ENCODE measurements at places on chromosomes 11 and 22.

DNA sequence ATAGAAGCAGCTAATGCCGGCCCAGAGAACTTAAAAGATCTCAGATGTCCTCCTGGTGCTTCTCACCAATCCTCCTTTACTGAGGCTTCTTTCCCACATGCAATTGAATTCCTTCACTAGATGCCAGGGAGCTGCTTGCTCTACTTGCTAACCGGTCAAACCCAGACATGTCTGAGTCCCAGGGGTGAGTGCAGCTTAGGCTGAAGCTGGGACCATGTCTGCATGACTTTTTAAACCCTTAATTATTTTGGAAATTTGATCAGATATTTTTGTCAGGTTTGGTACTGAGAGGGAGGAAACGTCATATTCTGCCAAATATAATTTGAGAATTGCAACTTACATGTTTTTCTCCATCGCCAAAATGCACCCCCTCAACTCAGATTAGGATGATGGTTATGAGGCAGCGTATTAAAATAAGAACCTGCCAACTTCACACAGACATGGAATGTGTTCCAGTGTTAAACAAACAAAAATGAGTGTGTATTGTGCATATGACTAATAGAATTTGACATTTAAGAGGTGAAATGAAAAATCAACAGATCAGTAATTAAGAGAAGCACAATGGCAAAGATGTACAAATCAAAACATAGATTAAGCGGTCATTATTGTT lies 529.5 kb downstream of the ETS1 start:
- no peak for DNase-seq

- no peak for DNase-seq
Observed at GRCh38 chr11:61688365-61689163, 8.4 kb downstream of the DAGLA start.

- DNase-seq, result no peak
Observed at GRCh38 chr22:20062766-20063083, 17.3 kb upstream of the DGCR8 start.

DNA sequence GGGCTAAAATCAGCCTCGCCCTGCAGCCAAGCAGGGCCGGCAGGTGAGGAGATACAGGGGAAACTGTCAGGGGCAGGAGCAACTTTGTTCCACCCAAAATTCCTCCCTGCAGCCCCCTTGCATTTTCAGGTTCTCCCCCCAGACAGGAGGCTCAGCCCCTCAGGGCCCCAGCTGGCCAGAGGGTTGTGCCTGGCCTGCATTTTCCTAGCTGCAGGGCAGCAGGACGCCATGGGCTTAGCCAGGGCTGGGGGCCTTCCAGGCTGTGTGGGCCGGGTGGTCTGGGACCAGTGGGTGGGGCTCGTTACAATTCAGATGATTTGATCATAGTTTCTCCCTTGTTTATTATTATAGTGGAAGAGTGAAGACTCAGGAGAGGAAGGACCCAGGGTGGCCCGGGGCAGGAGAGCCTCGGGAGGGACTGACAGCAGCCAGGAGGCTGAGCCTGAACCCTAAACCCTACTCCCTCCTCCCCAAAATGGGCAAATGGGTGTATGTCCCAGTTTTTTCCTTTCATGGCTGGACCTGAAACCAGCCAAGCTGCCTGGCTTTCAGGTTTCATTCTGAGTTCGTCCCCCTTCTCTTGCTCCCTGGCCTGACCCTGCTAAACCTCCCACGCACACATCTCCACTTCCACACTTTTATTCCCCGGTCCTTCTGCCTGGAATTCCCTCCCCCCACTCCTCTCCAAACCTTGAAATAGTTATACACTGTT lies 40.0 kb downstream of the AHNAK start:
- no peak for DNase-seq

DNA sequence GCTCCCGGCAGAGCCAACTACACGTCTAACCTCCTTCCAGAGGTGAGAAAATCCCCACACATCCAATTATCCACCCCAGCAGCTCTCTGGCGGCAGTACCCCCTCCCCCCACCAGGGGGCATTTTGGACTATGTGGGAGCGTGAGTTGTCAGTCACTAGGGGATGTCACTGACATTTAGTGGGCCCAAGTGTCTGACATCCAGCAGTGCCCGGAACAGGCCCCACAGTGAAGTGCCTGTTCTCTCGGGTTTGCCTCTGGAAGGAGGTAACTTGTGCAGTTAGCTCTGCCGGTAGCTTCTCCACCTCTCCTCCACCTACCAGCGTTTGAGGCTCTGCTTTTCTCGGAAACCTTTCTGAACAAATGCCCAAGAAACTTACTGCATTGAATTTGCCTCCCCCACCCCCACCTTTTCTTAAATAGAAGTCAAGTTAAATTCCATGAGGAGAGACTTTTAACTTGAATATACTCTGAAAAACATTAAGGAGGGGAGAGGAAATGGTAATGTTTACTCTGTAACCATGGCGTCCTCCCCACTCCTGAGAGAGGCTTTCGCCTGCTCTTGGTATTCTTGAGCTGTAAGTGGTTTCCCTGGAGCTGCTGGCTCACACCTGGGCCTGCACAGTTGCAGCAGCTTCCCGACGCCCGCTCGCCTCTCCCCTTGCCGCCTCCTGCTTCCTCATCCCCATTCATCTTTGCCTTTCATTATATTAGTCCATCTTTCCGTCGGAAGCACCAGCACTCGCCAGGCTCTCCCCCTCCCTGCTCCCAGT lies 112.8 kb downstream of the WNT7B start:
- DNase-seq, result peak; percentile 49

DNA sequence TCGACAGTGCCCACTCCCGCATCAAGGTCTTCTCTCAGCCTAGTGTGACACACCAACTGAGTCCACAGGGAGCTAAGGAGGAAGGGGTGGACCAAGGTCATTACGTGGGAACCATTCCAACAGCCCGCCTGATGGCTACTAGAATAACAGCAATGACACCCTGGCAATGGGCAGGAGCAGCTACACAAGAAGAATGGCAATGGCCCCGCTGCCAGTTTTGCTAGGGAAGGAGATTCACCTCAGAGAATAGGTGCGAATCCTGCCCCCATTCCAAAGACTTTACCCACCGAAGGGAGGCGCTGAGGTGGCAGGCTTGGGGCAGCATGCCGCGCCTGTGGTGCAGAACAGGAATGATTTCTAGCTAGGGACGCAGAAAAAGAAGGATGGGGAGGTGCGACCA lies 9.1 kb downstream of the WT1 start:
- no peak for DNase-seq

DNA sequence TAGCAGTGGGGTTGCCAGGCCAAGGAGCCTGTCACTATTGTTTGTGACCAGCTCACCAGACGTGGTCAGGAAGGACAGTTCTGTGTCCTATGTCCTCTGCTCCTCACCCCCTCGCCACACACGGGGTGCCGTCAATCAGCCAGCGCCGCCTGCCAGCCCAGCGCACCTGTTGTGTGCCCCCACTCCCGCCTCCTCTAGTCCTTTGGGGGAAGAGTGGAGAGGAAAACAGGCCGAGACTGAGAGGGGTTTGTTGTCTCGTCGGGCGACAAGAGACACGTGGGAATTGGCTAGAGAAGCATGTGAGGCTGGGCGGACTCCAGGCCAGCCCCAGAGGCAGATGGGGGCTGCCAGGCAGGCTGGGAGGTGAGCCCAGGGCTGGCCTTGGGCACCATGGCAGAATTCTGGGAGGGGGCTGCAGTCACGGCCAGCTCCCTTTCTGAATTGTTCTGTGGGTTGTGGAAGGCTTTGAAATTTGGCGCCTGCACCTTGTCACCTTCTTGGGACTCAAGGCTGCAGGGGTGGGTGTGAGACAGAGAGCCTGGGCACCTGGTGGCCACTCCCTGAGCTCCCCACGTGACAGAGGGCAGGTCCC lies 3.1 kb upstream of the KCNQ1OT1 start:
- DNase-seq, result no peak
